ENCODE measurements at places on chromosomes 7 and 10.

- DNase-seq: no peak
Measured at GRCh38 chr7:109996927-109997326, 1094.0 kb upstream of the LRRN3 start.

DNA sequence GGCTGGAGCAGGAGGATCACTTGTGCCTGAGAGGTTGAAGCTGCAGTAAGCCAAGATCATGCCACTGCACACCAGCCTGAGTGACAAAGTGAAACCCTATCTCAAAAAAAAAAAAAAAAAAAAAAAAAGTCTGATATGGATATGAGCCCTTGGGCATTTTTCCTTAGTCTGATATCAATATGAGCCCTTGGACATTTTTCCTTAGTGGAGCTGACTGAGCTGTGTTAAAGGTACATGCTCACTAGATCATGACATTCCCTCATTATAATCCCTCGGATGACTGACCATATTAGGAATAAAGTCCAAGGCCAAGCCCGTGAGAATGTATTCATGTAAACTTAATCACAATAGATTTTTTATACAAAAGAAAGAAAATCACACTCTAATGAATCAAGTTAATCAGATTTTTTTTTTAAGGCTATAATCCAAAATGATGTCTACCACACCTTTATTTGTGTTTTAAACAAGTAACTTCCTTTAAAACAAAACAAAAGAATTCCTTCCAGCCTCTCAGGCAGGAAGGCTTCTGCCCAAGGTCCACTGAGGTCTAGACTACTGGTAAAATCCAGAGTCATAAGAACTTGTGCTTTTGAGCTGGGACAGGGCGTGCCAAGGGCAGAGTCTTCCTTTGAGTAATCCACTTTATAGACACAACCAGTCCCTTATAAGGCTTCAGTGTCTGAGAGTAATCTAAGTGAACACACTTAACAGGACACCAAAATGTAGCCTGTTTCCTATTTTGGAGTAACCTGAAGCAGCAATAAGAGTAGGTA is 5.5 kb downstream of the PPA1 start:
- DNase-seq: no peak

GRCh38 chr7:135877805-135878204 is 99.4 kb downstream of the MTPN start:
- DNase-seq: no peak

- no peak for DNase-seq
Measured at GRCh38 chr7:94697035-94697974, 41.4 kb upstream of the SGCE start.

- no peak for DNase-seq
Measured at GRCh38 chr7:105693576-105693975, 112.3 kb upstream of the EFCAB10 start.

GRCh38 chr7:55140221-55140940 is 121.6 kb downstream of the EGFR start:
- no peak for DNase-seq

- no peak for DNase-seq
Measured at GRCh38 chr10:74743401-74743800, 83.0 kb upstream of the KAT6B start.

GRCh38 chr10:79329529-79329928 is 17.7 kb upstream of the PPIF start:
- DNase-seq: no peak

DNA sequence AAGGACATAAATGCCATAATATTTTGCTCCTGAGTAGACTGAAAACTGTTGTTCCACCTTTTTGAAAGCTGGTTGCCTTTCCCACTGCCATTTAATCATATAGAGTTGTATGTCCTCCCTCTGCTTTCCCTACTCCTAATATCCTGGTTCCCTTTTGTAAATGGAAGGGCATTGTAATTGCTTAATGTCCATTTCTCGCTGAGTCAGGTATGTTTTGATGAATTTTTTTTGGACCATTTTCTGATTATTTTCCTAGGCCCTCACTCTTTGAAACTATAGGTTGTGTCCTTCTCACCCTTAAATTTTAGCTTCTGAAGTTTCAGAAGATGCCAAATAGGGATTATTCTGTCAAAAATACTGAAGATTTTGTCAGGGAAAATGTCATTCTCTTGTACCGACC is 45.5 kb downstream of the WAC start:
- DNase-seq: no peak

- no peak for DNase-seq
Measured at GRCh38 chr10:78688230-78688900, 380.4 kb upstream of the ZMIZ1 start.

GRCh38 chr7:156811706-156812105 is 81.3 kb downstream of the LMBR1 start:
- DNase-seq: no peak

DNA sequence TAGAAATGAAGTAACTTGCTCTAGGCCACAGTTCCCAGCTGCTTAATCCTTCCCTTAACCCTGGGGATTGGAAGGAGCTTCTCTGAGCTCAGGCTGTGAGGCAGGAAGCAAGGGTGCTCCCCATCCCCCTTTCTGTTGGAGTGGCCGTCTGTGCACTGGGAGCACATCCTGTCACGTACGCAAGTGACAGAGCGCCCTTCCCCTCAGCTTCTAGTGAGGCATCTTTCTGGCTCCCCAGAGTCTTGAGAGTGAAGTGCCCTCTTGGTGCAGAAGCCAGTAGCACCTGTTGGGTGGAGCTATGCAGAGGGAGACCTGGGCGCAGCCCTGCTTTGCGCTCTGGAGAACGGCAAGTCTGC is 47.8 kb downstream of the SHH start:
- peak; percentile 21 for DNase-seq

- no peak for DNase-seq
Measured at GRCh38 chr7:28395404-28395803, 16.9 kb upstream of the CREB5 start.

DNA sequence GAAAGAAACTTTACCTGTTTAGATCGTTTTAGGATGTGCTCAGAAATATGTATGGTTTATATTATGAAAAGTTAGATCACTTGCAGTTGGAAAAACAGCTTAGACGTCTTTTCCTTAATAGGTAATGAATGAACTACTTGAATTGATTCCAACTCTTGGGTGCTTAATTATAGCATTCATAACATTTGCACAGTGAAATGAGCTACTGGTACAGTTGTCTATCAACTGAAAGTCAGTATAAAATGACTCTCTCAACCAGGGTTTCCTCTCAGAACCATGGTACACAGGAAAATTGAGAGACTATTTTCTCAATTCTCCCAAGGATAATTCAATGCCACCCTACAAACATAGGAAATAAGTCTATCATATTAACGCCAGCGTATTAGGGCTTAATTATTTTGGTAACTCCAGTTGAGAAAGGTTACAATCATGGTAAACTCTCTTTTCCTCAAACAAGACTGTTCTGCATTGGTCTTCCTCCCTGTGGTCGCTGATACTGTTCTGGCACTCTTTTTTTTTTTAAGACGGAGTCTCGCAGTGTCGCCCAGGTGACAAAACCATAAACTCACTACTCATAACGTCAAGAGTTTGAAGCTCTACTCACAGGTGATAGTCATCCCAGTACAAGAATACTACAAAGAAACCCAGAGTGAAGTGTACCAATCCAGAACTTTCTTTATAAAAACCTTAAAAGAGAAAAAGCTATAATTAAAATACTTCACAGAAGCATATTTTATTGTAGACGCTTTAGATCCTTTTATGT is 2.0 kb downstream of the ANLN start:
- peak; percentile 30 for DNase-seq

- DNase-seq: no peak
Measured at GRCh38 chr7:156152390-156152789, 340.1 kb upstream of the SHH start.

DNA sequence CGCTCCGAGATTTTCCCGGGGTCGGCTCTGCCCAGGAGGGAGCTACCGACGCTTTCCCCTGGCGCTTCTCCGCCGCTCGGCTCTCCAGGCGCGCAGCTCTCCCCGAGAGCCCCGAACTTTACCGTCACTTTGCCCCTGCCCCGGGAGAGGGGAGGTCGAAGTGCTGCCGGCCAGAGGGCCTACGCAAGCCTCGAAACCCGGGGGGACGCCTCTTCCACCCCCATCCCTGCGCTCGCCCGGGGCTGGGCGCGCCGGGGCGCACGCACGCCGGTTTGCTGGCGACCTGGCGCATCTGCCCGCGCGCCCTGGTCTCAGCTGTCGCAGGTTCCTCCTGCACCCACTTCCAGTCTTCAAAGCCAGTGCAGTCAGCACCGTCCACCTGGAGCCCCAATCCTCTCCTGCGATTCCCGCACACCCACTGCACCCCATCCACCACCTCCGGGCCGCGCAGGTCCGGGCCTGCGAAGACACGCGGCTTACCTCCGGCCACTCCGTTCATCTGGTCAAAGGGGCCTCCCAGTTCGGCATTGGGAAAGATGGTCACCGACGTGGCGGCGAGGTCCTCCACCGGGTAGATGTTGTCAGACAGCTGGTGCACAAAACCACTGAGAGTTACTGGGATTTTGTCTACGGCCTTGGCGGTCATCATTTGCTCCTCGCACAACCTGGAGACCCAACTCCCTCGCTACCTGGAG is 638 bp downstream of the EGR2 start:
- peak; percentile 11 for DNase-seq

- peak; percentile 7 for DNase-seq
Measured at GRCh38 chr10:95963202-95963990, 55.6 kb downstream of the CC2D2B start.

- no peak for DNase-seq
Measured at GRCh38 chr10:26544932-26545331, 106.8 kb downstream of the APBB1IP start.

GRCh38 chr7:463817-464453 is 55.7 kb downstream of the PDGFA start:
- DNase-seq: no peak

GRCh38 chr7:7736671-7737070 is 18.3 kb upstream of the RPA3 start:
- no peak for DNase-seq

- no peak for DNase-seq
Measured at GRCh38 chr10:93090619-93091018, 16.9 kb downstream of the CYP26A1 start.

DNA sequence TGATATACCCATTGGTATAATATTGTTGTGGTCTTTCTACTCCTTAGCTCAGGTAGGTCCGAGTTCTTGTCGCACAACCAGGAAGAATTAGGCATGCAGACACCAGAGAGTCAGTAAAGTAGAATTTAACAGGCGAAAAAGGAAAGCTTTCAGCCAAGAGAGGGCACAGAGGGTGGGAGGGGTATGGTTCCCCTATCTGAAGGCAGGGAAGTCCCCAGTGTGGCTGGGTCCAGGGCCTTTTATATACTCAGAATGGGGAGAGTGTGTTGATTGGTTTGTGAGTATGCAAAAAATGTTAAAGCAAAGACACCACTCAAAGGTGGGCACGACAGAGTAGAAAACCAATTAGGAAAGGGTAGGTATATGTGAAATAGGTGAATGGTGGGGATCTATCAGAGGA is 53.9 kb downstream of the IMMP2L start:
- DNase-seq: no peak

- DNase-seq: no peak
Measured at GRCh38 chr7:43849047-43849446, 20.3 kb downstream of the MRPS24 start.

DNA sequence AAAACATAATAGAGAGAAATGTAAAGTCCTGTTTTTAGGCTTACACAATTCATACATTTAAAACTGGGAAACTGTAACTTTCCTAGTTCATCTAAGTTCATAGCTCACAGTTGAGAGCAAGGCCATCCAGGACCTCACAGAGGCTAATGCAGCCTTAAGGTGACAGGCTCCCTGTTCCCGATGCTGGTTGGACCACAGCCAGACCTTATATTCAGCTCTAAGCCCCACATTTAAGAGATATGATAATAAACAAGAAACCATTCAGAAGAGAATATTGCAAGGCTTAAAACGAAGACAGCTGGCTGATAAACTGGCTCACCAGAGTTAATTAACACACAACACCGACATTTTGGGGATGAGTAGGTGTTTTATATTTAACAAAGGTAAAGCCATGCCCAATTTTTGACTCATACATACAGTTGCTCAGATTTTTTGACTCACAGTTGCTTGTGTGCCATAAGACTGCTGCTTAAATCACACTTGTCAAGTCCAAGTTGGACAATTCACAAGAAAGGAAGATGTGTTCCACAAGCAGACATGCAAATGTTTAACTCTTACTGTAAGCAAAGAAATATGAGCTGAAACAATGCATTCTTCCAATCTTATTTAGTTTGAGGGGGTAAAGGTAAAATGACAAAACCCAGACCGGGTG is 41.1 kb upstream of the TMEM213 start:
- no peak for DNase-seq

- peak; percentile 1 for DNase-seq
Measured at GRCh38 chr7:2843191-2843685, 870 bp downstream of the GNA12 start.

GRCh38 chr7:96021568-96021967 is 249.2 kb downstream of the DYNC1I1 start:
- DNase-seq: no peak

DNA sequence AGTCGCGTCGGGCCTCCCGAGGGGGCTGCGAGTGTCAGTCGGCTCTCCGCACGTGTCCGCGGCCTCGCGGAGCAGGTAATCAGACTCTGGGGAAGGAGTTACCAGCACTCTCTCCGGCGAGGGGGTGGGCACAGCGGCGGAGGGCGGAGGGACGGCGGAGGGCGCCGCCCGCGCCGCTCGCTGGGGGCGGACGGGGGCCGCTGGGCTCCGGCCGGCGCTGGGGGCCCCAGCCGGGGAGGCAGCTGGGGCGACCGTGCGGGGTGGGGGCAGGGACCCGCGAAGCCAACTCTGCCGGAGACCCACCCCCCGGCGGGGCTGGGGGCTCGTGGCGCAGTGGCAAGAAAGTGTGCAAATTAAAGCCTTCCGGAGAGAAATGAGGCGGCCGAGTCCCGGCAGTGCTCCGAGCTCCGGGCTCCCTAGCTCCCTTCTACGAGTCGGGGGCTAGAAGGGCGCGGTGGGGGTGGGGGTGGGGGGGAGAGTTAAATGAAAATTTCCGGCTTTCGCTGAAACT is at the start of gene CDK6:
TSS of gene CDK6 (minus strand) at position 85 of the 511 bp plus-strand sequence. CDS start 3,250 bp downstream, outside the sequence.
- peak; percentile 67 for DNase-seq

DNA sequence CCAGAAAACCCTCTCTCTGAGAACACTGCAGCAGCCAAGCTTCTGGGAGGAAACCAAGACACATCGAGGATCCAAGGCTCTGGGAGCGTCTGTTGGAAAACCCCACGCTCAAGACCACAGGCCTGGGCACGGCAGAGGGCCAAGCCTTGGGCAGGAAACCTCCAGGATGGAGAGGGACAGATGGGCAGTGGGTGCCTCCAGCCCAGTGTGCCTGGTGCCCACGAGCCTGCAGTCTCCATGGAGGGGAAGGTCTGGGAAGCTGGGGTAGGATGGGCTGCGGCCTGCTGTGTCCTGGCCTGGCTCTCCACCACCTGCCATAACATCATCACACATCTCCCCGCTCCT is 96.1 kb downstream of the FAM53B start:
- no peak for DNase-seq

Measured in CD4-positive, alpha-beta T cell treated with Interleukin-21 for 1 hour (primary cell).